Activated naive CD4-positive, alpha-beta T cell treated with anti-CD3 and anti-CD28 coated beads, Interleukin-2, amount 10 ng/mL, durations not matched to agents 7 days and 5 days (primary cell): ENCODE measurements at places on chromosomes 11 and 22.

GRCh38 chr11:14309425-14310192 lies 49.4 kb downstream of the RRAS2 start:
- no peaks in the 10 kb centered on the region for H3K27me3 ChIP-seq
- no peak overlapping the region for H3K27ac ChIP-seq
- no peaks in the 10 kb centered on the region for H3K36me3 ChIP-seq
- peaks cover 30% of the 10 kb centered on the region for H3K4me1 ChIP-seq
- H3K4me3 ChIP-seq = no peak overlapping the region

GRCh38 chr11:70663815-70664214 lies 265.5 kb downstream of the CTTN start:
- H3K27ac ChIP-seq = no peak overlapping the region
- peaks cover 59% of the 10 kb centered on the region for H3K27me3 ChIP-seq
- H3K4me3 ChIP-seq = no peak overlapping the region
- no peaks in the 10 kb centered on the region for H3K4me1 ChIP-seq
- DNase-seq = no peak
- no peaks in the 10 kb centered on the region for H3K36me3 ChIP-seq

- H3K27me3 ChIP-seq = peaks cover 18% of the 10 kb centered on the region
- no peak overlapping the region for H3K27ac ChIP-seq
- peak; percentile 19 for DNase-seq
Observed at GRCh38 chr11:67632175-67632981, 2.6 kb upstream of the NUDT8 start.

GRCh38 chr11:87739766-87740165 lies 435.5 kb downstream of the RAB38 start:
- no peak for DNase-seq
- H3K27ac ChIP-seq = no peak overlapping the region
- H3K27me3 ChIP-seq = no peaks in the 10 kb centered on the region
- H3K36me3 ChIP-seq = no peaks in the 10 kb centered on the region
- no peak overlapping the region for H3K4me3 ChIP-seq
- no peaks in the 10 kb centered on the region for H3K4me1 ChIP-seq

GRCh38 chr11:12420040-12420439 lies 42.7 kb downstream of the PARVA start:
- H3K27ac ChIP-seq = no peak overlapping the region
- DNase-seq = no peak
- H3K4me1 ChIP-seq = peaks cover 2% of the 10 kb centered on the region
- H3K36me3 ChIP-seq = no peaks in the 10 kb centered on the region

DNA sequence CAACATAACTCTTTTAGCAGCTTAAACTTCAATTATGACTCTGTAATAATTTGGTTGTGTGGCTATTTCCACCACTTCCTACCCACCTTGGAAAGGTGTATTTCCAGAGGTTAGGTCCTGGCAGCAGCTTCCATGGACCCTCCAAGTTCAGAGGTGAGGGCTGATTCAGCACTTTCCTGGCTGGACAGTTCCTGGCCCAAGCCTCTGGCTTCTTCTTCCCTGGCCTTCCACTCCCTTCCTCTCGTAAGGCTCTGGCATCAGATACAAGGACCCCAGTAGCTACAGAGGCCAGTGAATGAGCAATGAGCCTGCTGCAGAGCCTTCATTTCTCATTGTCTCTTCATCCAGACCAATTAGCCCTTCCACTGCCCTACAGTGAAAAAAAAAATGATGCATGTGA lies 98.1 kb upstream of the KIRREL3 start:
- no peaks in the 10 kb centered on the region for H3K36me3 ChIP-seq
- no peak overlapping the region for H3K4me3 ChIP-seq
- H3K27ac ChIP-seq = no peak overlapping the region
- no peaks in the 10 kb centered on the region for H3K4me1 ChIP-seq
- DNase-seq = no peak
- no peaks in the 10 kb centered on the region for H3K27me3 ChIP-seq

DNA sequence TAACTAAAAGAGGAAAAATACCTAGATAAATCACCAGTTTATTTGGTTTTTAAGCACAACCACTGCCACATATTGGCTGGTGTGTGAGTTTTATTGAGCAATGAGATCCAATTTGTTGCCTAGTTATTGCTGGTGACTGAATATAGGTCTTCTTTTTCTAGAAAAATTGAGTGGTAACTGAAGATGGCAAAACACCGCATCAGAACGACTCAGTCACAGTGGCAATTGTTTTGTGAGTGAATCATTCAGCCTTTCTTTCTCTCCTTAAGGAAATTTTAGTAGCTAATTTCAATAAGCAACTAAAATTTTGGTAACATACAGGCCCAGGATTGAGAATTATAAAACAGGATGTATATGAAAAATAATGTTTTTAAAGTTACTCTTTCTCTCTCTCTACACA lies 533.0 kb downstream of the KCNA4 start:
- no peak overlapping the region for H3K4me3 ChIP-seq
- H3K27ac ChIP-seq = no peak overlapping the region
- H3K27me3 ChIP-seq = no peaks in the 10 kb centered on the region
- DNase-seq = no peak

GRCh38 chr11:126140201-126140925 lies 71.1 kb downstream of the RPUSD4 start:
- DNase-seq = no peak
- H3K4me3 ChIP-seq = no peak overlapping the region
- no peak overlapping the region for H3K27ac ChIP-seq
- no peaks in the 10 kb centered on the region for H3K36me3 ChIP-seq
- peaks cover 43% of the 10 kb centered on the region for H3K27me3 ChIP-seq
- no peaks in the 10 kb centered on the region for H3K4me1 ChIP-seq

- peaks cover 1% of the 10 kb centered on the region for H3K27me3 ChIP-seq
- no peaks in the 10 kb centered on the region for H3K4me1 ChIP-seq
- DNase-seq = no peak
- no peak overlapping the region for H3K27ac ChIP-seq
- H3K4me3 ChIP-seq = no peak overlapping the region
Observed at GRCh38 chr11:120917559-120918239, 106.2 kb upstream of the TBCEL start.

GRCh38 chr22:28951969-28952521 lies 68.7 kb downstream of the ZNRF3 start:
- H3K4me3 ChIP-seq = no peak overlapping the region
- H3K27ac ChIP-seq = no peak overlapping the region
- peaks cover 85% of the 10 kb centered on the region for H3K27me3 ChIP-seq
- H3K4me1 ChIP-seq = peaks cover 17% of the 10 kb centered on the region

- no peak overlapping the region for H3K4me3 ChIP-seq
- peaks cover 15% of the 10 kb centered on the region for H3K27me3 ChIP-seq
Observed at GRCh38 chr11:74288911-74289310, 22.5 kb downstream of the P4HA3 start.

- no peak overlapping the region for H3K27ac ChIP-seq
- peaks cover 17% of the 10 kb centered on the region for H3K36me3 ChIP-seq
- no peak overlapping the region for H3K4me3 ChIP-seq
- no peak for DNase-seq
- H3K27me3 ChIP-seq = no peaks in the 10 kb centered on the region
Observed at GRCh38 chr22:25174156-25174887, 25.3 kb upstream of the CRYBB3 start.

GRCh38 chr11:19800162-19800561 lies 87.5 kb downstream of the NAV2 start:
- peak overlapping the region; percentile 39 for H3K27ac ChIP-seq
- no peaks in the 10 kb centered on the region for H3K36me3 ChIP-seq
- H3K27me3 ChIP-seq = peaks cover 20% of the 10 kb centered on the region
- no peaks in the 10 kb centered on the region for H3K4me1 ChIP-seq

- peaks cover 11% of the 10 kb centered on the region for H3K4me1 ChIP-seq
- no peak overlapping the region for H3K27ac ChIP-seq
- DNase-seq = no peak
Observed at GRCh38 chr11:117808784-117809183, 11.8 kb upstream of the DSCAML1 start.

DNA sequence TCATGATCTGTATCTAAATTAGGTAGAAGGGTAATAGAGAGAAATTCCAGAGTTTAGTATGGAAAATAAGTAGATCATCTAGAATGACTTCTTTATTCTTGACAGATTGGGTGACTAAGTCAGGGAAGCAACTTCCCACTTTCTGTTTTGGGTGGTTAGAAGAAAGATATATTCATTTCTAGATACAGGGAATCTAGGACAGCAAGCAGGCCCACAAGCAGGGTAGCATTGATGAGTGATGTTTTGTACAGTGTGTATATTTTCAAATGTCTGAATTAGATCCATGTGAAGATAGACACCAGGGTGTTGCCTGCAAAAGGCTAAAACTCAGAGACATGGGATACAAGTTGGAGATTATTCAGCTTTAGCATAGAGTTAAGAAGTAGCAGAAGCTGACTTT lies 674.4 kb downstream of the CNTN5 start:
- no peaks in the 10 kb centered on the region for H3K27me3 ChIP-seq
- no peak overlapping the region for H3K4me3 ChIP-seq
- no peaks in the 10 kb centered on the region for H3K4me1 ChIP-seq
- no peaks in the 10 kb centered on the region for H3K36me3 ChIP-seq

DNA sequence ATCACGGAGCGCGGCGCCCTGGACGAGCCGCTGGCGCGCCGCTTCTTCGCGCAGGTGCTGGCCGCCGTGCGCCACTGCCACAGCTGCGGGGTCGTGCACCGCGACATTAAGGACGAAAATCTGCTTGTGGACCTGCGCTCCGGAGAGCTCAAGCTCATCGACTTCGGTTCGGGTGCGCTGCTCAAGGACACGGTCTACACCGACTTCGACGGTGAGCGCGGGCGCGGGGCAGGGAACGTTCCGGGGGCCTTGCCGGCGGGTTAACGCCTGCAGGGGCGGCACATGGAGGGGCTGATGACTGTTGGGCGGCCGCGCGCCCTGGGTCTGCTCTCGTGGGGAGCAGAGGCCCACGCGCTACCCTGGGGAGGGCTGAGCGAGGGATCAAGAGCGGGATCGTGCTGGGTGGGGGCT lies 1.0 kb downstream of the PIM3 start:
- H3K27me3 ChIP-seq = no peaks in the 10 kb centered on the region
- H3K4me1 ChIP-seq = peaks cover 36% of the 10 kb centered on the region
- peaks cover 16% of the 10 kb centered on the region for H3K36me3 ChIP-seq
- no peak for DNase-seq
- peak overlapping the region; percentile 90 for H3K4me3 ChIP-seq

GRCh38 chr11:111947143-111947542 lies 10.0 kb downstream of the DIXDC1 start:
- H3K27me3 ChIP-seq = no peaks in the 10 kb centered on the region
- H3K4me1 ChIP-seq = peaks cover 21% of the 10 kb centered on the region
- H3K36me3 ChIP-seq = peaks cover 5% of the 10 kb centered on the region
- DNase-seq = no peak
- no peak overlapping the region for H3K4me3 ChIP-seq

GRCh38 chr11:73989156-73989555 lies 6.5 kb upstream of the UCP2 start:
- no peak overlapping the region for H3K27ac ChIP-seq
- H3K4me1 ChIP-seq = peaks cover 24% of the 10 kb centered on the region
- H3K4me3 ChIP-seq = no peak overlapping the region
- peaks cover 3% of the 10 kb centered on the region for H3K27me3 ChIP-seq

GRCh38 chr22:32217465-32217864 lies 12.6 kb upstream of the RFPL2 start:
- no peak for DNase-seq
- H3K27me3 ChIP-seq = peaks cover 16% of the 10 kb centered on the region
- H3K4me3 ChIP-seq = no peak overlapping the region
- H3K36me3 ChIP-seq = no peaks in the 10 kb centered on the region

GRCh38 chr22:35155403-35156025 lies 89.6 kb downstream of the ISX start:
- H3K27me3 ChIP-seq = peaks cover 32% of the 10 kb centered on the region
- no peak overlapping the region for H3K4me3 ChIP-seq
- no peak overlapping the region for H3K27ac ChIP-seq
- no peaks in the 10 kb centered on the region for H3K4me1 ChIP-seq

DNA sequence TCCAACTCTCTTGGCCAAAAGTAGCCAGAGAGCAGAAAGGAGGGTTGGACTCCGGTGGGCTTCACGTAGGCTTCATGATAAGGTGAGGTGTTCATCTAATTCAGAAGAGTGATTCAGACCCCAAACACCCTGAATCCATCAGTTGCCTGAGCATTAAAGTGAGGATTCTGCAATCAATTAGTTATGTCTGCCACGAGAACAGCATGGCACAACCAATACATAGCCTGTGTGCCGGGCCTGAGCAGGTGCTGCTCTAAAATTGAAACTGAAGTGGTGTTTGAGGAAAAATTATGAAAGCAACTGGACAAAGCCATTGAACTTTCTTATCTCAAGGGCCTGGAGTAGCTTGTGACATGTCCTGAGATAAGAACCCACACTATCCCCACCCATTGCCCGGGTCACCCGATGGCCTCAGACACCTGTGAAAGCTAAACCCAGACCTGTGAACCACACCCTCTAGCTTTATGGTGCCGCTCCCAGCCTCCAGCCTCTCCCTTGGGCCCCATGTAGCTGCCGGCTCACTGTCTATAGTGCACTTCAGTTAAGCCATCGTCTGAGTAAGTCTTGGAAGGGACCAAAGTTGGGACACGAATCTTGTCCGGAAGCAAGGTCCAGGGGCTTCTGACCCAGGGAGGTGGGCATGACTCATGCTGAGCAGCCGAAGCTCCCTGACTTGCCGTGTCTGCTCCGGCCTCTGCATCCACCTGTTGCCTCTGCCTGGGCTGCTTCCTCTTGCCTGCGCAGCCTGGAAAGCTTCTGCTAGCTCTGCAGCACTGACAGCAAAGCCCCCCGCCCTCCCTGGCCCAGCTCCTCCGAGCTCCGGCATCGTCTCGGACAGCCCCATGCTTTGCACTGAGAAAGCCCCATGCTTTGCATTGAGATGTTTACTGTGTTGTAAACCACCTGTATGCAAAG lies 5.7 kb upstream of the MYEOV start:
- no peaks in the 10 kb centered on the region for H3K36me3 ChIP-seq
- DNase-seq = no peak
- H3K27me3 ChIP-seq = peaks cover 14% of the 10 kb centered on the region
- H3K4me1 ChIP-seq = no peaks in the 10 kb centered on the region

DNA sequence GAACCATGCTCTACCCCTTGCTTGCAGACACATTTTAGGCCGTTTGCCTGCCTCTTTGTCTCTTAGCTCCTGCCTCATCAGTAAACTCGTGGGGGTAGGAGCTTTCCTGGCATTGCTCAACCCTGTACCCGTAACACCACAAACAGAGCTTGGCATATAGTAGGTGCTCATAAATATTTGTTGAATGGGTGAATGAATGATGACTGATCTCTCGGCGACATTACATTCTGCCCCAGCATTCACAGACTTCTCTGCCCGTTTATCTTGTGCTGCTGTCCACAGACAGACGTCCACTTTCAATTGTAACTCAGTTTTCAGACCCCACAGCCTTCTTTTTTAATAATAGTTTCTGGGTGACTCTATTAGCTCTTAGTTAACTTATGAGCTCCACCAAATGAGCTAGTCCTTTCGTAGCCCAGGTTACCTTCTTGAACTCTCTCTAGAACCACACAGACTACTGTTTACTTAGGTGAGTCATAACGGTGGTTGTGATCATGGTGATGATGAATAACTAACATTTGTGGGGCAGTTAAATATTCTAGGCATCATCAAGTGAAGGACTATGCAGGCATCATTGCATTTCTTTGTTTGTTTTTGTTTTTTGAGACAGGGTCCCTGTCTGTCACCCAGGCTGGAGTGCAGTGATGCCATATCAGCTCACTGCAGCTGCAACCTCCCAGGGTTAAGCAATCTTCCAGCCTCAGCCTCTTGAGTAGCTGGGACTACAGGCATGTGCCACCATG lies 188.4 kb downstream of the ADAMTS15 start:
- H3K27me3 ChIP-seq = peaks cover 7% of the 10 kb centered on the region
- peaks cover 12% of the 10 kb centered on the region for H3K4me1 ChIP-seq
- DNase-seq = no peak
- H3K4me3 ChIP-seq = no peak overlapping the region
- no peak overlapping the region for H3K27ac ChIP-seq
- H3K36me3 ChIP-seq = no peaks in the 10 kb centered on the region
